Left renal pelvis (tissue), 4 donors: ENCODE measurements at places on chromosomes 12 and 14.

GRCh38 chr14:70665448-70666360 lies 24.0 kb downstream of the TTC9 start:
- no peak for DNase-seq

DNA sequence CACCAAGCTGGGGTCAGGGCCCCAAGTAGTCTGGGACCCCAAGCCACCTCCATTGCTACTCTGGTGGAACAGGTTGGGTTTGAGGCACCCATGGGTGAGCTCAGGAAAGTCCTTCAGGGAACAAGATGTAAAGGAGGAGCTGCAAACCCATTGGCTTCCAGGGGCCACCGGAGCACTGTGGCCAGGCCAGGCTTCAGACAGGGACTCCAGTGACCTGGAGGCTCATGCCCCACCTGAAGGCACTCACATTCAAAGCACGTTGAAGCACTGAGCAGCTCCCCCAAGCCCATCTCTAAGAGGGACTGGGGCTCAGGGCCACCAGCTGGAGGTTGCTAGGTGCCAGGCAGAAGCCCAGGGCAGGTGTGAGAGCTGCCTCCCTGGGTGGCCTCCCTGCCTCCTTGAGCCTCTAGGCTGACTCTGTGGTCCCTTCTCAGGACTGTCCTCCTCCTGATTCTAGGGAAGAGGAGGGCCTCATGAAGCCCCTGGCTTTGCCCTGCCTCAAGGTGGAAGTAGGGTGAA lies 49.1 kb downstream of the FAM222A start:
- no peak for DNase-seq

DNA sequence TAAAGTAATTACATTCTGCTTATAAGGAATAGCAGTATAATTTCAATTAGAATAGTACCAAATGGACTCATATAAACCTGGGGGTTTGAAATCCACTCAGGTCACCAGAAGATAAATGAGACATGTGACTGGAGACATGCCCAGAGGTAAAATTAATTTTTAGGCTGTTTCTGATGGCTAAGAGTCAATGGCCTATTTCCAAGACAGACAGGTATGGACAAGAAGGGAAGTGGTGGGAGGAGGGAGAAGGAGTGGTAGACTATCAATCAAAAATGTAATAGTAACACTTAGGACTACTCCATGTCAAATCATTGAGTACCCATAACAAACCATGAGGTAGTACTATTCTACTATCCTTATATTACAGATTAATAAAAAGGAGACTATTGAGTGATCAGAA lies 544.0 kb downstream of the GALC start:
- no peak for DNase-seq

DNA sequence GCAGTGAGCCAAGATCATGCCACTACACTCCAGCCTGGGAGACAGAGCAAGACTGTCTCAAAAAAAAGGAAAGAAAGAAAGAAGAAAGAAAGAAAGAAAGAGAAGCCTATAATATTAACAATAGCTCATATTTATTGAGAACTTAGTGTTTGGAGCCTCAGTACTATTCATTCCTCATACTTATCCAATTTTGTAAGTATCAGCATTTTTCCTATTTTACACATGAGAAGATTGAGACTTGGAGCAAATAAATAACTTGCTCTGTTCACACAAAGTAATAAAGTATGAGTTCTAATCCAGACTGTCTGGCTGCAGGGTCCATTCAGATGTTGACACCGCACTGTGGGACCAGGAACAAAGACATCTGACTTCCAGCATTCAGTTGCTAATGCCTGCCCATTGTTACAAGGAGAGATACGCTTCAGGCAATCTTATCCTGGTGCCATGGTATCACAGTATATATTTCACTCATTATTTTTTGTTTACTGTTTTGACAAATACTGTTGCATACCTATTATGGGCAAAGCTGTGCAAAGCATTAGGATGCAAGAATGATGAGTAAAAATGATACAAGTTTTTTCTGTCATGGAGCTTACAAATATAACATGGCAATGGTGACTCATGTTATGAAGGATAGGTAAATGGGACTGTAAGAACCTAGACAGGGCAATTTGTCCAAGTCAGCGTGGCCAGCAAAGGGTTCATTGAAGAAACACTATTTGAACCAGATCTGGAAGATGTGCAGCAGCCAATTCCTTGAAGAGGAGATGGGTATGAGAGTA lies 21.4 kb upstream of the TMTC2 start:
- no peak for DNase-seq

GRCh38 chr12:105906561-105906960 lies 232.2 kb downstream of the NUAK1 start:
- no peak for DNase-seq

GRCh38 chr12:46432325-46432724 lies 59.8 kb upstream of the SLC38A2 start:
- no peak for DNase-seq
